ENCODE measurements at places on chromosomes 11 and 22.

- H3K4me3 ChIP-seq: no peak overlapping the region
- no peaks in the 10 kb centered on the region for H3K4me1 ChIP-seq
- no peak for DNase-seq
- H3K27ac ChIP-seq: no peak overlapping the region
- H3K27me3 ChIP-seq: no peaks in the 10 kb centered on the region
Observed at GRCh38 chr11:107397357-107397756, 60.3 kb downstream of the CWF19L2 start.

GRCh38 chr11:61535998-61536675 lies 27.6 kb downstream of the LRRC10B start:
- no peak for DNase-seq
- no peaks in the 10 kb centered on the region for H3K27me3 ChIP-seq
- no peak overlapping the region for H3K27ac ChIP-seq
- no peaks in the 10 kb centered on the region for H3K4me1 ChIP-seq
- no peaks in the 10 kb centered on the region for H3K36me3 ChIP-seq
- no peak overlapping the region for H3K4me3 ChIP-seq

- no peak overlapping the region for H3K27ac ChIP-seq
- peak; percentile 69 for DNase-seq
- no peaks in the 10 kb centered on the region for H3K27me3 ChIP-seq
- H3K4me3 ChIP-seq: no peak overlapping the region
- H3K4me1 ChIP-seq: no peaks in the 10 kb centered on the region
Observed at GRCh38 chr11:64148226-64148916, 17.5 kb downstream of the MACROD1 start.

GRCh38 chr11:11709447-11710239 lies 87.8 kb upstream of the GALNT18 start:
- no peak overlapping the region for H3K27ac ChIP-seq
- no peaks in the 10 kb centered on the region for H3K27me3 ChIP-seq
- no peaks in the 10 kb centered on the region for H3K4me1 ChIP-seq
- no peaks in the 10 kb centered on the region for H3K36me3 ChIP-seq
- DNase-seq: no peak

- DNase-seq: no peak
- H3K27me3 ChIP-seq: no peaks in the 10 kb centered on the region
- H3K4me3 ChIP-seq: no peak overlapping the region
- H3K36me3 ChIP-seq: no peaks in the 10 kb centered on the region
- H3K4me1 ChIP-seq: no peaks in the 10 kb centered on the region
- no peak overlapping the region for H3K27ac ChIP-seq
Observed at GRCh38 chr11:120086651-120087050, 51.3 kb downstream of the TRIM29 start.

GRCh38 chr22:46609175-46609690 lies 11.0 kb upstream of the GRAMD4 start:
- no peak for DNase-seq
- no peaks in the 10 kb centered on the region for H3K36me3 ChIP-seq
- H3K4me3 ChIP-seq: no peak overlapping the region
- no peaks in the 10 kb centered on the region for H3K27me3 ChIP-seq

GRCh38 chr22:48596111-48596850 lies 1231.4 kb downstream of the BRD1 start:
- no peak overlapping the region for H3K4me3 ChIP-seq
- H3K4me1 ChIP-seq: no peaks in the 10 kb centered on the region
- no peak for DNase-seq
- H3K27me3 ChIP-seq: no peaks in the 10 kb centered on the region

DNA sequence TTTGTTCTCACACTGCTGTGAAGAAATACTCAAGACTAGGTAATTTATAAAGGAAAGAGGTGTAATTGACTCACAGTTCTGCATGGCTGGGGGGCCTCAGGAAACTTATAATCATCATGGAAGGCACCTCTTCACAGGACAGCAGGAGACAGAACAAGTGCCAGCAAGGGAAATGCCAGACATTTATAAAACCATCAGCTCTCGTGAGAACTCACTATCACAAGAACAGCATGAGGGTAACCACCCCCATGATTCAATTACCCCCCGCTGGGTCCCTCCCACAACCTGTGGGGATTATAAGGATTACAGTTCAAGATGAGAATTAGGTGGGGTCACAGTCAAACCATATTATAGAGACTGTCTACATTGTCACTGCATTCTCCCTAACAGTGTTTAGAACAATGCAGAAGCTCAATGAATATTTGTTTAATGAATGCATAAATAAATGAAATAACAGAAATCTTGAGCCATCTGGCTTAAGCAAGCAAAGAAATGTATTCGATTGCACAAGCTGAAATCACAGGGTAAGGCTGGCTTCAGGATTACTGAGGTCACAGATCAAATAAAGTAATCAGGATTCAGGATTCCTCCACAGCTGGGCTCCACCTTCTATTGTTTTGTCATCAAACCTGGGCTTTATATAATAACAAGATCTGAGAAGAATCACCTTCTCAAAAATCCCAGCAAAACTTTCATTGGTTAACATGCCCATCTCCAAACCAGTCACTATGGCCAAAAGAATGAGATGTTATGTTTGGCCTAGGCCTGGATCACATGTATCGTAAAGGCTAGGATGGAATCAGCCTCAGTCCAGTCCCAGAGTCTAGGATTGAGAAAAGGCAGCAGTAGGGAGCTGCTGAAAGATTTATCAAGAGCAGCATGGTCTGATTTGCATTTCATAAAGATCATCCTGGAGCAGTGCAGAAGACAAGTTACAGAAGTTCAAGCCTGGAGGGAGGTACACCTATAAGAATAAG lies 137.8 kb upstream of the UBASH3B start:
- H3K4me1 ChIP-seq: no peaks in the 10 kb centered on the region
- H3K36me3 ChIP-seq: no peaks in the 10 kb centered on the region
- peaks cover 4% of the 10 kb centered on the region for H3K27me3 ChIP-seq

- H3K27me3 ChIP-seq: no peaks in the 10 kb centered on the region
- H3K27ac ChIP-seq: peak overlapping the region; percentile 100
- peaks cover 33% of the 10 kb centered on the region for H3K4me1 ChIP-seq
- H3K36me3 ChIP-seq: peaks cover 21% of the 10 kb centered on the region
- H3K4me3 ChIP-seq: peak overlapping the region; percentile 97
Observed at GRCh38 chr11:95788921-95789505, 569 bp downstream of the FAM76B start.

GRCh38 chr11:104275992-104276391 lies 112.0 kb upstream of the PDGFD start:
- H3K27ac ChIP-seq: no peak overlapping the region
- no peaks in the 10 kb centered on the region for H3K4me1 ChIP-seq
- DNase-seq: no peak
- no peaks in the 10 kb centered on the region for H3K27me3 ChIP-seq
- H3K4me3 ChIP-seq: no peak overlapping the region

DNA sequence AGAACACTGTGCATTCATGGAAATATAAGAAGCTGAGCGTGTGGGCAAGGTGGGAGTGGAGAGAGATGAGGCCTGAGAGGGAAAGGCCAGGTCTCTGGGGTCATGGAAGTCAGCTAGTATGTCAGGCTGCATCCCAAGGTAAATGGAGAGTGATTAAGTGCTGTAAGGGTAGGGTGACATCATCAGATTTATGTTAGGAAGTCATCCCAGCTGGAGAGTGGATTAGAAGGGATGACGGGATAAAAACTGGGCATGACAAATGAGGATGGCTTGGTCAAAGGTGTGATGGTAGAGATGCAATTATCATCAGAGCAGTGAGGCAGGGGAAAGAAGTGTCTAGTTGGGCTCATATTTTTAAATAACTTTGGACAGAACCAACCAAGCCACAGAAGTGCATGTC lies 3.5 kb upstream of the ENDOD1 start:
- DNase-seq: no peak
- H3K27me3 ChIP-seq: no peaks in the 10 kb centered on the region
- no peak overlapping the region for H3K4me3 ChIP-seq
- no peak overlapping the region for H3K27ac ChIP-seq
- peaks cover 18% of the 10 kb centered on the region for H3K4me1 ChIP-seq
- H3K36me3 ChIP-seq: no peaks in the 10 kb centered on the region

DNA sequence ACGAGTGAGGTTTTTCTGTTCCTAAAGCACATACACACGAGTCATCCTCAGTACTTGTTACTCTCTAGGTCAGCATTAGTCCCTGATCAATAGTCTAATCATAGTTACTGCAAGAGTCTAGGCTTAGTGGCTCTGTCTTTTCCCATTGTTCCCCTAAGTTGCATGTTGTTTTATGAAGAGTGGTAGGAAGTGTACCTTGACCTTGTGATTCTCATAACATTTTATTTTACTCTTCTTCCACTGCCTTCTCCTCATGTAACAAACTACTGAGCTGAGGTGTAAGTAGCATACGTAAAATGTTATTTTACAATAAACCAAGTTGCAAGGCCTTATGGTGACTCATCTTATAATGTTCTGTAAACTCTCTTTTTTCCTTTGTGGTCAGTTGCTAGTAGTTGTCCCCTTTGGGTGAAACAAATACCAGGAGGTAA lies 15.0 kb downstream of the METTL15 start:
- H3K27me3 ChIP-seq: no peaks in the 10 kb centered on the region
- H3K4me3 ChIP-seq: no peak overlapping the region
- no peak for DNase-seq
- no peak overlapping the region for H3K27ac ChIP-seq
- no peaks in the 10 kb centered on the region for H3K36me3 ChIP-seq
- no peaks in the 10 kb centered on the region for H3K4me1 ChIP-seq

DNA sequence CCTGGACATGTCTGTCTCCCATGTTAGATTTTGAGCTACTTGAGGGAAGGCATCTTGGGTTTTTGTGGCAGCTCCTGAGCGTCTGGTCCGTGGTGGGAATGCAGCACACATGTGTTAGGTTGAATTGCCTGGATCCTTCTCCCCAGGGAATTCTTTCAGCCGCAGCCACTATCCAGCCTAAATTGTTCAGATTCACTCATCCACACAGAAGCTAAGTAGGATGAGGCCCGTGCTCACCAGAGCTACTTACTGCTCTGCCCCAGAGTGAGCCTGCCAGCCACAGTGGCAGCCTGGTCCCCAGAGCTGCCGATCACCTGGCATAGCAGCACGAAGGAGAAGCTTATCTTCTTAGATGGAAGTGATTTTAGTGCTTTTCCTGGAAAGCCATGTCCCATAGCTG lies 34.4 kb upstream of the SORL1-AS1 start:
- H3K4me3 ChIP-seq: no peak overlapping the region
- no peak for DNase-seq
- peaks cover 43% of the 10 kb centered on the region for H3K36me3 ChIP-seq

Measured in CD8-positive, alpha-beta memory T cell (primary cell).